ENCODE measurements at places on chromosomes 7 and 10.

GRCh38 chr7:99170065-99170729 lies 26.3 kb upstream of the SMURF1 start:
- no peak for DNase-seq

DNA sequence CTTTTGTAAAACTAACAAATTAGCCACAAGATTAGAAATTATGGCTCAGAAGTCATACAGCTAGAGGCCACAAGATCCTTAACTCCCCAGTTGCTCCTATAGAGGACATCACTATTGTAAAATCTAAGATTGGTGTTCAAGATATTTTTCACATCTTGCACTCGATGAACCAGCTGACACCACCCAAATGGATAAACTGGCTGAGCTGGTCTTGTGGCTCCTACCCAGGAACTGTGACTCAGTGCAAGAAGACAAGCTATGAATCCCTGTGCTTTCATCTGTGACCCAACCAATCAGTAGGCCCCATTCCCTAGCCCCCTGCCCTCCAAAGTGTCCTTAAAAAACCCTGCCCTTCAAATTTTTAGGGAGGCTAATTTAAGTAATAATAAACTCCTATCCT lies 27.9 kb upstream of the R3HCC1L start:
- DNase-seq, result no peak

DNA sequence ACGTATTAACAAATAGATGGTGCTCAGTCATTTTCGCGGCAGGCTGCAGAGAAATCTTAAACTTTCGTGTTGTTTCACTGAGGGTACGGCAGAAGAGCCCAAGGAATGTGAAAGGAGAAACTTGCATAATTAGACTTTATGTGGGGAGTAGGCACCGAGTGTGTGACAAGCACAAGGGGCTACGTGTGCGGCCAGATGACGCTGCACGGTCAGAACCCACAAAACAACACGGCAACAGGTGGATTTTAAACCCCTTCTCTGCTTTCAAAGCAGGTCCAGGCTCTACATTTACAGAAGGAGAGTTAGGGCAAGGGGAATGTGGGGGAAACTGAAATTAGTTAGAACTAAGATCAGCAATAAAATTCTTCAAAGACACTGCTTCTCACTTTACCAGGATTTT lies 392 bp upstream of the UCN3 start:
- no peak for DNase-seq

GRCh38 chr7:100221231-100221718 lies 1.5 kb downstream of the PVRIG start:
- no peak for DNase-seq

DNA sequence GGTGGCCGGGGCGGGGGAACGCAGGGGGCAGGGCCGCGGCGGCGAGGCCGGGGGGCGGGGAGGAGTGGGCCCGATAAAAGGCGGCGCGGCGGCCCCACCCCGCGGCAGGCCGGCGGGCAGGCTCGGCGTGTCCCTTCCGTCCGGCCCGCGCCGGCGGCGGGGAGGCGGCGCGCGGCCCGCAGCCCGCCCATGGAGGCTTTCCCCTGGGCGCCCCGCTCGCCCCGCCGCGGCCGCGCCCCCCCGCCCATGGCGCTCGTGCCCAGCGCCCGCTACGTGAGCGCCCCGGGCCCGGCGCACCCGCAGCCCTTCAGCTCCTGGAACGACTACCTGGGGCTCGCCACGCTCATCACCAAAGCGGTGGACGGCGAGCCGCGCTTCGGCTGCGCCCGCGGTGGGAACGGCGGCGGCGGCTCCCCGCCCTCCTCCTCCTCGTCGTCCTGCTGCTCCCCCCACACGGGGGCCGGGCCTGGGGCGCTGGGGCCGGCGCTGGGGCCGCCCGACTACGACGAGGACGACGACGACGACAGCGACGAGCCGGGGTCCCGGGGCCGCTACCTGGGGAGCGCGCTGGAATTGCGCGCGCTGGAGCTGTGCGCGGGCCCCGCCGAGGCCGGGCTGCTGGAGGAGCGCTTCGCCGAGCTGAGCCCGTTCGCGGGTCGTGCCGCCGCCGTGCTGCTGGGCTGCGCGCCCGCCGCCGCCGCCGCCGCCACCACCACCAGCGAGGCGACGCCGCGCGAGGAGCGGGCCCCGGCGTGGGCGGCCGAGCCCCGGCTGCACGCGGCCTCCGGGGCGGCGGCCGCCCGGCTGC lies at the start of gene NANOS1:
TSS of gene NANOS1 (plus strand) at position 102 of the 808 bp plus-strand sequence. CDS start at position 190, 88 bp downstream.
- DNase-seq, result peak; percentile 35

DNA sequence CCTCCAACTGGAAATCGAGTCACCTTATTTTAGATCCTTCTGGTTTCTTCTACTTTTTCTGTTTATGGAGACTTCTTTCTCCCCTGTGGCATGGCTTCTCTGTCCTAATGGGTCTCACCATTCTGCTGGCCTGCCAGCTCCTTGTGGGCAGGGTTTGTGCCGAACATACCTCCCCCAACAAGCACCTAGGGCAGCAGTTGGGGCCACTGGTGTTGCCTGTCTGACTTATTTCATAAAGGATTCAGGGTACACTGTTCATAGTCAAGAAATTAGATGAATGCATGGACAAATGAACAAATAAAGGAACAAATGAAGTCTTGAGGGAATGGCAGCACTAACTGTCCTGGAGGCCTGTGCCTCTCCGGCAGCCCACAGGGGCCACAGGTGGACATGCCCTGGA lies 55.6 kb upstream of the DOCK1 start:
- DNase-seq, result no peak

- DNase-seq, result peak; percentile 61
Measured at GRCh38 chr7:142535123-142535779, 214.0 kb upstream of the PRSS1 start.
